ENCODE measurements at places on chromosomes 5 and 9.

DNA sequence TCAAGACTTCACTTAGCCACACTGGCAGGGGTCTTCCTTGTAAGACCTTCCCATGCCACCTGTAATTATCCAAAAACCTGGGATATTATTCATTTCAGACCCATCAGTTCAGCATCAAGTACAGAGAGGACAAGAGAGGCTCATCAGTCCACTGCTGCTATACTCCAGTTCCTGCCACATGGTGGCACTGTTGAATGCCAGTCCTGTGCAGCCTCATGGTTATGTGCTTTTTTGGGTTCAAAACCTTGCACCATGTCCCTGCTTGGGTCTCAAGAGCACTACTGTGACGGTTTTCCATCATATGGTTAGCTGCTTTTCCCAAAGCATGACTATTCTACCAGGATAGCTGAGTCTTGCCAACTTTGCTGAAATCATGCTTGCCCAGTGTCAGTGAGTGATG is 8.5 kb downstream of the PTGS1 start:
- no peaks in the 10 kb centered on the region for H3K27me3 ChIP-seq
- H3K27ac ChIP-seq: no peak overlapping the region
- H3K4me3 ChIP-seq: no peak overlapping the region

DNA sequence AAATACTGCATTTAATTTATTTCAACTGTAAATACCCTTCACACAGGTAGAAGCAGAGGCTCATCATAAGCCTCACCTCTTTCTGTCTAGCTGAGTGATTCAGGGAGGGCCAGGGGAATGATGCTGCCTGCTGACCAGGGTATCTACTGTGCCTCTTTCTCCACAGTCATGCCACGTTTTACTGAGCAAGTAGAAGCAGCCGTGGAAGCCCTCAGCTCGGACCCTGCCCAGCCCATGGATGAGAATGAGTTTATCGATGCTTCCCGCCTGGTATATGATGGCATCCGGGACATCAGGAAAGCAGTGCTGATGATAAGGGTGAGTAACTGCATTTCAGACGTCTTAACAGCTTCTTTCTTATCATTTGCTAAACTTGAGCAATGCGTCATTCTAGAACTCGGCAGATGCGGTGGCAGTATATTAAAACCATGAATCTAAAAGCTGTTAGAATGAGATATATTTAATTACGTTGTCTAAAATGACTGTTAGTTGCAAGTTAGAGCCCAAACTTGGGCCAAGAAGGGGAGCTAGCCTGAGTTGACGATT is 50.0 kb upstream of the LRRTM2 start:
- no peak overlapping the region for H3K27ac ChIP-seq
- peaks cover 21% of the 10 kb centered on the region for H3K36me3 ChIP-seq
- no peaks in the 10 kb centered on the region for H3K27me3 ChIP-seq
- DNase-seq: no peak
- H3K4me3 ChIP-seq: no peak overlapping the region

- no peaks in the 10 kb centered on the region for H3K4me1 ChIP-seq
- H3K36me3 ChIP-seq: no peaks in the 10 kb centered on the region
- H3K27me3 ChIP-seq: peaks cover 24% of the 10 kb centered on the region
- DNase-seq: no peak
- H3K4me3 ChIP-seq: no peak overlapping the region
Measured at GRCh38 chr9:4108754-4109465, 191.0 kb downstream of the GLIS3 start.

DNA sequence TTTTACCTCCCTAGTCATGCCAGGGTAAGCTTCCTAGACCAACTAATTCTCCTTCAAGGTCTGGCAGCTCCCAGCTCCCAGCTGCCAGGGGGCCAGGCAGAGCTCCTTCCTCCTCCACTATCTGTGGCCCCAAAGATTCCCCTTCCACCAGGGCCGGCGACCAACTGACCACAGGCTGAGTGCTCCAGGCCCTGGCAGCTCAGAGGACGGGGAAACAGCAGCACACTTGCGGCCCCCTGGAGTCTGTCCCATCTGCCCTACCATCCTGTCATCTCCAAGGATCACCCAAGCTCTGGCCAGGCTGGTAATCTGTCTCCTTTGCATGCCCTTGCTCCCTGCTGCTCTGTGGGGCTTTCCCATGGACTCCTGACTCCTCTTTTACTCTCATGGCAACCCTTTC is 31.2 kb upstream of the BASP1 start:
- peaks cover 16% of the 10 kb centered on the region for H3K27me3 ChIP-seq
- DNase-seq: no peak
- peak overlapping the region; percentile 31 for H3K4me3 ChIP-seq
- no peaks in the 10 kb centered on the region for H3K36me3 ChIP-seq

DNA sequence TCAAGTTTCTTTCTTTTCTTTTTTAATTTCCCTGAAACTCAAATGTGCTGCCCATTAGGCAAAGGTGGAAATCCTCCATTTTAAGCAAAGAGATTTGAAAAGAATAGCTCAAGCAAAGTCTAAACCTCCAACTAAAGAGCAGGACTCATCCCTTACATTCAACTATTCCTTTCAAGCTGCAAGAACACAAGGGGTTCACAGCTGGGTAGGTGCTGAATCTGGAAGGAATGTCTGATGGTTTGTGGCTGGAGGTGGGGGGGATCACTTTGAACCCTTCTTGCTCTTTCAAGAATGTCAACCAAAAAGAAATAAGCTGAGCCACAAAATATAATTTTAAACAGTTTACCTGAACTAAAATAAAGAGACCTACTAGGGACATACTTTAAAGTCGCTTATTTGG is 375.7 kb upstream of the CDH10 start:
- DNase-seq: no peak
- no peaks in the 10 kb centered on the region for H3K27me3 ChIP-seq
- no peaks in the 10 kb centered on the region for H3K4me1 ChIP-seq
- H3K27ac ChIP-seq: no peak overlapping the region
- no peak overlapping the region for H3K4me3 ChIP-seq

DNA sequence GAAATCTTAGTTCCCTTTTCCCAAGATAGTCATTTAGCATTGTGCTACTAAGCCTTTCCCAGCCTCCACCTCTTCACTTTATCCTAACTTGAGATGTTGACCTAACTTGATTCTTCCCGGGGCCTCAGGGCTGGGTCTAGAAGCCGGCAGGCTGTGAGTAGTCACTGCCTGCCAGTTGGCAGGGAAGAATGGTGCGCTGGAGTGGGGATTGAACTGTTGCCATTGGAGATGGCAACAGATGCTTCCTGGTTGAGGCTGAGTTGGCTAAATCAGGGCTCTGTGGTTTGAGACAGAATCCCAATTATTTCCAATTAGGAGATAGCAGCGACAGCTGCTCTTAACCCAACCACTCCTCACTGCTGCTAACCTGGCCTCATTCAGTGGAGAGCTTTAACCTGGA is 343.1 kb downstream of the BRINP1 start:
- H3K4me1 ChIP-seq: no peaks in the 10 kb centered on the region
- H3K36me3 ChIP-seq: no peaks in the 10 kb centered on the region
- no peak for DNase-seq
- H3K27ac ChIP-seq: no peak overlapping the region

DNA sequence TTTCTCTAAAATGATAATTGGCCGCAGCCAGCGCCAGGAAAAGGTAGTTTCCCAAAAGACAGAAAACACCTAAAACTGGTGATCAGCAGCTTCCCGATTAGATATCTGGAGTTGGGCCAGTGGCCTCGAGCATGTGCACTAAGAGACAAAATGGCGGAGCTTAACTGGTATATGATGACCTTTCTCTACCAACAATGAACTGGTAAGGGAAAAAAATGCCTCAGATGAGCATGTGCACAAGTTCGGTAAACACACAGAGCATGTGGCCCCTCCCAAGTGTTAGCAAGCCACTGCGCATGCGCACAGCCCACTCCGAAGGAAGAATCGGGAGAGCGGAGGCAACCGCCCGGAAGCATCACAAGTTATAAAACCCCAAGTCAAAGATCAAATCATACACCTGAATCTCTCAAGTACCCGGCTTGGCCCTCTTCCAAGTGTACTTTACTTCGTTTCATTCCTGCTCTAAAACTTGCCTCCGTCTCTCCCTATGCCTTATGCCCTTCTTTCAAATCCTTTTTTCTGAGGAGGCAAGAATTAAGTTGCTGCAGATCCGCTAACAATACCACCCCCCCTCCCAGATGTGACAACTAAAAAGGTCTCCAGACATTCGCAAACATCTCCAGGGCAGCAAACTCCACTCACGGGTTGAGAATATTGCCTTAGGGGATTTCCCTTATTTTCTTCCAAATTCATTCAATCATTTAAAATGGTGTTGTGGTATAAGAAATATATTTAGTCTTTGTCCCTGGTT is 15.0 kb upstream of the PTBP3 start:
- H3K4me3 ChIP-seq: peak overlapping the region; percentile 77
- H3K27ac ChIP-seq: peak overlapping the region; percentile 6
- H3K36me3 ChIP-seq: no peaks in the 10 kb centered on the region
- H3K4me1 ChIP-seq: peaks cover 10% of the 10 kb centered on the region
- H3K27me3 ChIP-seq: no peaks in the 10 kb centered on the region

GRCh38 chr5:149893403-149893931 is 51.1 kb downstream of the PDE6A start:
- H3K27ac ChIP-seq: no peak overlapping the region
- no peaks in the 10 kb centered on the region for H3K36me3 ChIP-seq
- peaks cover 12% of the 10 kb centered on the region for H3K27me3 ChIP-seq
- DNase-seq: no peak
- no peak overlapping the region for H3K4me3 ChIP-seq
- H3K4me1 ChIP-seq: no peaks in the 10 kb centered on the region

DNA sequence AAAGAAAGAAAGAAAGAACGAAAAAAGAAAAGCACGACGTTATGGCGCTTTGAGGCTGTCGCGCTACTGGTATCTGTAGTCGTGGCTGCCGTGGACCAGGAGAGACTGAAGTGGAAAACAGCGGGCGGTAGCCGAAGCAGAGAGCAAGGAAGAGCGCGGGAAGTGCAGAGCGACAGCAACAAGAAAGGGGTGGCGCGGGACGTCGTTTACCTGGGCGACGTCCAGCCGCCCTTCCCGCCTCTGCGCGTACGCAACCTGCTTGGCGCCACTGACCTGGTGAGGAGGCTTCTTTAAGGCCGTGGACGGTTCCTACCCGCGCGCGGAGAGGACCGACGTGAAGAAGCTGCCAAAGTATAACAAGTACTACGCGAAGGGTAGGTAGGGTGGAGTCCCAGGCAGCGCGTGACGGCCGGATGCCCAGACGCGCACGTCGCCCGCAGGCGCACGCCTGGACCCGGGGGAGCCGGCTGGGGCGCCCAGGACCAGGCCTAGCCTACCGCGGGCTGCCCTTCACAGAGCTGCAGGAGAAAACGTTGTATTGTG is 15.4 kb downstream of the CCL28 start:
- DNase-seq: peak; percentile 78
- peak overlapping the region; percentile 98 for H3K27ac ChIP-seq
- H3K4me3 ChIP-seq: peak overlapping the region; percentile 99
- H3K27me3 ChIP-seq: no peaks in the 10 kb centered on the region
- H3K4me1 ChIP-seq: peaks cover 19% of the 10 kb centered on the region

DNA sequence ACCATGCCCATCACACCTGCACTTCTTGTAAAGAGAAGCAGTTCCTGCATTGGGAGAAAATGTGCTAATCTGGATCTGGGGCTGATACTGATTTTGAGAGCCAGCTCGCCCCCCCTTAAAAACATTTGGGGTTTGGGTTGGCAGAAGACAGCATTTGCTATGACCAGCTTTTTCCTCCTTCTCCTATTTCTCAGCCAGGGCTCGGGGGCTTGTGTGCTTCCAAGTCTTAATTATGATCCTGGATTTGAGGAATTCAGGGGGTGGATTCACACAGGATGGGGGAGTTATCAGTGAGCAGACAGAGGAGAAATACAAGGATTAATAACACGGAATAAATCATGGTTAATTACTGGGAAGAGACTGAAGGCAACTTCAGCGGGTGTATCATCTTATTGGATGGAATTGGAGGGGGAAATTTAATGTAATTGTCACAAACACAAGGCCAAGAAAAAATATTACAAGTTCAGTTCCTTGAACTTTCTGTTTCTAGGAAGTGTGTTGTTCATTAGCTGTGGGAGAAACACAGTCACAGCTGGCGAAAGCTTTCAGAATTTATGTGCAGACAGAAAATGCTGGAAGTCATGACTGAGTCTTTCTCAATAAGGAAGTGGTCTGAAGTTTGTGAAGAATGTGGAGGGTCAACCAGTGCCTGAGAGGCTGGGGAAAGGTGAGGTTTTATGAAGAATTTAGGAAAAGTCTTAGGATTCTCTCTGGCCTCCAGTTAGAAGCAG is 15.3 kb downstream of the C9orf152 start:
- H3K27ac ChIP-seq: no peak overlapping the region
- no peaks in the 10 kb centered on the region for H3K27me3 ChIP-seq
- no peak for DNase-seq
- peaks cover 10% of the 10 kb centered on the region for H3K4me1 ChIP-seq
- H3K36me3 ChIP-seq: peaks cover 7% of the 10 kb centered on the region
- no peak overlapping the region for H3K4me3 ChIP-seq

- no peak overlapping the region for H3K27ac ChIP-seq
- no peaks in the 10 kb centered on the region for H3K36me3 ChIP-seq
- DNase-seq: no peak
- peaks cover 6% of the 10 kb centered on the region for H3K4me1 ChIP-seq
Measured at GRCh38 chr9:84839541-84839940, 170.0 kb downstream of the NTRK2 start.

- no peaks in the 10 kb centered on the region for H3K36me3 ChIP-seq
- DNase-seq: no peak
- H3K4me1 ChIP-seq: peaks cover 25% of the 10 kb centered on the region
- no peak overlapping the region for H3K27ac ChIP-seq
Measured at GRCh38 chr9:129405827-129406213, 215.1 kb downstream of the C9orf50 start.

- no peak for DNase-seq
- H3K4me3 ChIP-seq: no peak overlapping the region
- no peaks in the 10 kb centered on the region for H3K27me3 ChIP-seq
- H3K27ac ChIP-seq: no peak overlapping the region
- H3K4me1 ChIP-seq: no peaks in the 10 kb centered on the region
Measured at GRCh38 chr5:58197875-58198274, 262.0 kb downstream of the PLK2 start.
